Muscle of leg (tissue), 16 donors: ENCODE measurements at places on chromosomes 4 and X. TPM values are rescaled to one million over a fixed set of nuclear protein-coding genes. Genes with fewer than 3 reads are reported as not detected.

DNA sequence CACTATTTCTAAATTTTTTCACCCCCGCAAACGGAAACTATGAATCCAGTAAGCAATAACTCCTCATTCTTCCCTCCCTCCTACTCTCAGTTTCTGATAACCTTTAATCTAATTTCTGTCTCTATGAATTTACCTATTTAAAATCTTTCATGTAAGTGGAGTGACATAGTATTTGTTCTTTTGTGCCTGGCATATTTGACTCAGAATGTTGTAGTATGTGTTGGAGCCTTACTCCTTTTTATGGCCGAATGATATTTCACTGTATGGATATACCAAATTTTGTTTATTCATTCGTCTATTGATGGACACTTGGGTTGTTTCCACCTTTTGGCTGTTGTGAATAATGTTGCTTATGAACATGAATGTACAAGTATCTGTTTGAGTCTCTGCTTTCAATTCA is 61.1 kb upstream of the C1GALT1C1 start:
- DNase-seq: no peak

GRCh38 chrX:40298572-40299479 is 201.1 kb upstream of the BCOR start:
- DNase-seq: peak; percentile 76

DNA sequence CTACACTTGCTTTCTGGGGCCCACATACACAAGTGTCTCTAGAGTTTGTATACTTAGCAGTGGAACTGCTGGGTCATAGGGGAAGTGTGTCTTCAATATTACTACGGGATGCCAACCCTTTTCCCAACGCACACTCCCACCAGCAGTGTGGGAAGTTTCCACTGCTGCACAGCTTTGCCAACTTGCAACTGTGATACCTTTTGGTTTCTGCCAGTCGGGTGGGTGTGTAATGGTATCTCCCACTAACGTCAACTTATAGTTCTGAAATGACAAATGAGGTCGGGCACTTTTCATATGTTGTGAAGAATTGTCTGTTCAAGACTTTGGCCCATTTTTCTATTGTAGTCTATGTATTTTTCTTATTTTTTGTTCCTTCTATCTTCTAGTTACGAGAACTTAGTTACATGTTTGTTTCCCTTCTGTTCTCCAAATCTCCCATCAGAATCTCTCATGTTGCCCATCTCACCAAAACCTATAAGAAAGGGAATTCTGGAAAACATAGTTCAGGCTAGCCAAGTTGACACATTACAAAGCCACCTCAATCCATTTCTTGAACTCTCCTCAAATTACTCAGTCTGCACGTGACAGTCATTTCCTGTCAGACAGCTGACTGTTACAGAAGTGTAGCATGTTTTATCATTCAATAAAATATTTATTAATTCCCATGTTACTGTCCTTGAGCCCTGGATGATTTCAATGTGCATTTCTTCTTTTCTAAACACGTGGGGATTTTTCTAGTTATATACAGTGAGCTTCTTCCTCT is 30.7 kb downstream of the PNMA6E start:
- no peak for DNase-seq

GRCh38 chrX:12223650-12224049 is 85.4 kb downstream of the FRMPD4 start:
- no peak for DNase-seq

SAGE1 gene
- polyA plus RNA-seq: not detected

BST1 gene
- polyA plus RNA-seq: 6.6 TPM

TMEM271 gene
- not detected for polyA plus RNA-seq

GRIA2 gene
- polyA plus RNA-seq: 9.7 TPM
